Fibroblast of the aortic adventitia (primary cell): ENCODE measurements at places on chromosomes 5 and 9.

GRCh38 chr9:81183761-81184160 is 505.6 kb downstream of the TLE1 start:
- DNase-seq = peak; percentile 24

DNA sequence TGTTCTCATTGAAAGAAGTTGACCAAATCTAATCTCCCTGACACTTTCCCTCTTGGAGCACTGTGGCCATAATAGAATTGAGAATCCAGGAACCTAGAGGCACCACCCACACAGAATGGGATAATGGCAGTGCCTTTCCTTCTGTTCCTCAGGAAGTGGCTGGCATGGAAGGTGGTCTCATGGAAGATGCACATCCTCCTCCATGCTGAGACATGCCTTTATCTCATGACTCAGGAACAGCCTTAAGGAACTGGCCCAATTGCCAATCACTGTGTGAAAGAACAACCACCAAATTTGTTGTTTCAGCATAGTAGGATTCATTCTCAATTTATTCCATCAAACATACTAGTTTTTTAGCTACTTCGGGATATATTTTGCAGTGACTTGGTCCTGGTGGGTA is 137.5 kb upstream of the RASGRF2 start:
- DNase-seq = no peak

GRCh38 chr9:136726118-136726517 is 13.7 kb downstream of the DIPK1B start:
- no peak for DNase-seq

DNA sequence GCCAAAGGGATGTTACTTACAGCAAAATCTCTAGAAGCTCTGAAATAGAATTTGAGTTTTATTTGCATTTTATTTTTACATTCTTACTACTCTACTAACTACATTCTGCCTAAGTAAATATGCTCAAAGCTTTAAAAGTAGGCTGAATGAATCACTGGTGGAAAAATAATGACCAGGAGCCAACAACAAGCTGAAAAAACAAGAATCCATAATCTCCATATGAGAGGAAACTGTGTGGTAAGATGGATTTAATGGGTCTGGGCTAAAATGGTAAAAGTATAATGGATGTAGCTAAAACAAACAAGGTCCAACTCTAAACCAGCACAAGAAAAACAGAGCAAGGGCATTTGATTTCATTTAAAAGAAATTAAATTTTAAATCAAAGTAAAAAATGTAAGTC is 525.8 kb upstream of the FTMT start:
- DNase-seq = peak; percentile 7

DNA sequence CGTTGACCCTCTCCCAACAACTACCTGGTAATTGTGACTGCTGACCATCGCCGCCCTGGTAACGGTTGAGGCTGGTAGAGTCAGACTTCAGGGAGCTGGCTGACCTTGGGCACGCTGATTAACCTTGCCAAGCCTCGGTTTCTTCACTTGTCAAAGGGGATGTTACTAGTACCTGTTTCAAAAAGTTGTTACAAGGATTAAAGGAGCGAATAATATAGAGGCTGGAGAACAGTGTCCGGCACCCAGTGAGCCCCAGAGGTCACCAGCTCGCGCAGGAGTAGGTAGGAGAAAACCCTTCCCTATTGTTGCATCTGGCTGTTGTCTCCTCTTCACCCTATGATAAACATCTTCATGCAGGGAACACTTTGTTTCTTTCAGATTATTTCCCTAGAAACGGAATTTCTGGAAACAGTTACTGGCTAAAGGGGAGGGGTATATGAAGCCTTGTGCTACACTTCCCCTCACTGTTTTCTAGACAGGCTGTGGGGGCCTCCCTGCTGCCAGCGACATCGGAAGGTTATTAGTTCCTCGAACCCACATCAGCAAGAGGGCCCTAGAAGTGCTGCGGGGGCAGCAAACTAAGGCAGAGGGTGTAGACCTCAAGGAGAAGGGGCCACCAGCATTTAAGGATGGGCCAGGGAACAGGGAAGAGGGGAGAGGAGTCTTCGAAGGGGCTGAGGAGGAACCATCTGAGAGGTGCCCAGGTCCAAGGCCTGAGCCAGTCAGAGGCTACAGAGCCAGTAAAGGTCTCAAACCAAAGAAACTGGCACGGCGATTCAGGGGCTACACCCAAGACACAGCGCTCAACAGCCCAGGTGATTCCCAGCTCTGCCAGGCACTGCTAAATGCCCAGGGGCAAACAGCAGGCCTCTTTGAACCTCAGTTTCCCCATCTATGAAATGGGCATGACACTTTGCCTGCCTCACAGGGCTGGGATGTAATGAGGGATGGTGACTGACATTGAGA is 37.6 kb downstream of the HRH2 start:
- no peak for DNase-seq

GRCh38 chr5:113302120-113302519 is 132.7 kb downstream of the TSSK1B start:
- DNase-seq = no peak

DNA sequence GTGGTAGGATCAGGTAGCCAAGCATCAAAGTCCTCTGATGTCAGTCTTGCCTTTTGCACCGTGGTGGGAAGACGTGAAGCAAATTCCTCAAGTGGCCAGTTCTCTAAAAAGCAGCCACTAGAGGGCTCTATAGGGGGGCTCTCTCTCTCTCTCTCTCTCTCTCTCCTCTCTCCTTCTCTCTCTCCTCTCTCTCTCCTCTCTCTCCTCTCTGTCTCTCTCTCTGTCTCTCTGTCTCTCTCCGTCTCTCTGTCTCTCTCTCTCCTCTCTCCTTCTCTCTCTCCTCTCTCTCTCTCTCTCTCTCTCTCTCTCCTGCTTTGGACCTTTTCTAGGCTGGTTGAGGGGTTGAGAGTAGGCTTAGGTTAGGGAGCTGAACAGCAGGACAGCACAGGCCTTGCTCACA is 13.9 kb upstream of the OSMR start:
- peak; percentile 77 for DNase-seq

DNA sequence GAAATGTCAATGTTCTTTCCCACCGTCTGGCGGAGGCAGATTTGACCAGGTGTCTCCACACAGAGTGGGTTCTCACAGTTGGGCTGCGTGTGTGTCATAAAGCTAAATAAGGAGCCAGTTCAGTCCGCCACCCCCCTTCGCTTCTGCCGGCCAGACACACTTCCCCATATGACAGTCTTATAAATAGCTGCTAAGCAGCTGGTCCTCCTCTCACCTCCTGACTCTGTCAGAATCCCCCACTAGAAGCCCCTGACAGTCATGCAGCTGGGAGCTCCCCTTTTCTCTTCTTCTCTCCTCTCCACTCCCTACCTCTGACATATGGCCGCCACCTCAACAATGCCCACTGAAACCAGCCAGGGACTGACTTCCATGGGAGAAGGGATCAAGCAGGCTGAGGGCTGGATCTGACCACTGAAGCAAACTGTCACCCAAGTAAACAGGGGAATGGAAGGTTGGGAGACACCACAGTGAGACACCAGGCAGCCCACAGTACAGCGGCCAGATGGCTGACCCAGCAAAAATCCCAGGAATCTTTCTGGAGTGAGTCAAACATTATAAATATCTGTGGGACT is 141.9 kb upstream of the EFNA5 start:
- peak; percentile 9 for DNase-seq

GRCh38 chr5:139104577-139105276 is 93.4 kb downstream of the SIL1 start:
- DNase-seq = peak; percentile 96

DNA sequence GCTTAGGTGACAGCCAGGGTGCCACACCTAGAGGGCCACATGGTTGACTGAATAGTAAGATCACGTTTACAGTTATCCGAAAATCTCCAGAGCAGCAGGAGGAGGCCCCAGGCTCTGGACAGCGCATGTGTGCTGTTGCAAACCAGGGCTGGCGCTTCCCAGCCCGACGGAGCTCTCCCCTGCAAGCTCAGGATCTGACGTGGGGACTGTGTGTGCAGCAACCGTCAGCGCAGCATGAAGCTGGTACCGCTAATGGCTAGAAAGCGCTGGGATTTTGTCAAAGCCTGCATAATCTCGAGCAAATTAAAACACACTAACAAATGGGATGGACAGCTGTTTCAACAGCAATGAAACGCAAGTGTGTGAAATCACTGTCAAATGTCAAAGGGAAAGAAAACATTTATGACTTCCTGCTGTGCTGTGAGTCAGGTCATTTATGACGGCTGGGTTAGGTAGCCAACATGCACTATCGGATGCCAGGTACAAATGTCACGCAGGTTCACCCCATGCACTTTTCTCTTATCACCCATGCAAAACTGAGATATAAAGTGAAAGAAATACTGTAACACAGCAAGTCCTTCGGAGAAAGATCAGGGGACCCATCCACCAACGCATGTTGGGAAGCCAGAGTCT is 7.5 kb downstream of the SURF4 start:
- DNase-seq = peak; percentile 18

DNA sequence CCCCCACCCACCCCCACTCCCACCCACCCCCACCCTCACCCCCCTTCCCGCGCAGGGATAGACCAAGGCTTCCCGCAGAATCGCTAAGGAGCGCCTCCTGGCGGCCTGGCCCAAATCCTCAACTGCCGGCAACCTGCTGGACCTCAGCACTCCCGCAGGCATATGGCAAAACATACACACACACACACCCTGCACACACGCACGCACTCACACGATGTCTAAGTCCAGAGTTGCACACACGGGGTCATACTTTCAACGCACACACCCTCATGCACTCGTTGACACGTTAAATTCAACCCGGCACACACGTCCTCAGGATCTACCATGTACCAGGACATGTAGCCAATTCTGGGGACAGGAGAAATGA is 1.7 kb downstream of the CPLX2 start:
- no peak for DNase-seq

- DNase-seq = no peak
Observed at GRCh38 chr5:55102348-55102747, at the start of gene GZMA. TSS of gene GZMA (plus strand) at chr5:55102646. CDS start at chr5:55102683, 37 bp downstream.

GRCh38 chr5:98333921-98334320 is 439.5 kb upstream of the RGMB start:
- DNase-seq = no peak

- DNase-seq = no peak
Observed at GRCh38 chr9:131735238-131736128, 4.4 kb downstream of the RAPGEF1 start.

DNA sequence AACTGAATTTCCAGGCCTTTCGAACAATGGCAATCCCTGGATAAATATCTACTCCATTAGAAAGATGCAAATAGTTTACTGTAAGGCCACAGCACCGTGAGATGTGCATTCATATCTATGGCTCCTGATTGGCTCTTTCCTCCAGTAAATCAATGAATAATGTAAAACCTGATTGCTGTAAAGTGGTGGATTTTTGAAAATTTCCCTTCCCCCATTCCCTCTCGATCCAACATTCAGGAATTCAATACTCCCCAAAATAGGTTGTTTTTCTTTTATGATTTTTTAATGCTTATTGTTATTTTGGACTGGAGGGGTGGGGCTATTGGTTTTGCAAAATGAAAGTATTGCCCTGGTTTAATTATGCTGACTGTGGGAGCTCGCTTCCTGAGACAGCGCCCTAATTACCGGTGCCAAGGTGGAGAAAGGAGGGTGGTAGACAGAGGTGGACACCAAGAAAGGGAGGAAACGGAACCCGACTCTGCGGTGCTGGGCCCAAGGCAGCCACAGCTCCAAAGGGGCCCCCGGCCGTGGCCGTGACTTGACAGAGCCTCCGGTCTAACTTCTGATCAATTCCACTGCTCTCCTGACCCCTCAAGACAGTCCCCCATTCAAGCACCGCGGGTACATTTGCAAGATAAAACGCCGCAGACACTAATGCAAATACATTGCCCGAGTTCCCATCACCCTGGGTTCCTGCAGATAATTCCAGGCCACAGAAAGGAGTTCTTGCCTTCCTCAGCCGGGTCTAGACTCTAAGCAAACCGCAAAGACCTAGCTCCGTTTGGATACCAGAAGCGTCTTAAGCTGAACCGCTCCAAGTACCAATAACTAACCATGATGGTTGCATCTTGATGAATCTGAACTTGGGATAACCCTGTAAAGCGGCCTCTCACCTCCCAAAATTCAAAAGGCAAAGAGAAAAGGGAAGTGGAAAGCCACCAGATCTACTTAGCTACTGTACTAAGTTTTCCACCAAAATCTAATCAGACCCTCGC is 211.2 kb downstream of the MEF2C start:
- no peak for DNase-seq

DNA sequence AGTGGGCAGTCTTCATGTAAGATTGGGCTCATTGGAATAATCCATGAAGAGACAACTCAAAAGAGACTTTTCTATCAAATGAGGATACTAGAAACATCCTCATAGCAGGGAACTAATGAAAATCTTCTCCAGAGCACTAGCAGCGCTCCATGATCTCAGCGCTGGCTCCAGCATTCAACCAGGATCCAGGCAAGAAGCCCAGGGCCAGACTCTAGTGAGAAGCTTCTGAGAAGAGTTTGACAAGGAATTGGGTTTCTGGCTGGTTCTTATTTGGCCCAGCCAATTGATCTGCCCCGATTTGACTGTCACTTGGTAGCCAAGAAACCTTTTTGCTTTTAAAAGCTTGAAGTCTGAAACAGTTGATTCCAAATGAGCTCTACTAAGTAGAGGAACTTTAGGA is 60.1 kb downstream of the AOPEP start:
- DNase-seq = no peak

DNA sequence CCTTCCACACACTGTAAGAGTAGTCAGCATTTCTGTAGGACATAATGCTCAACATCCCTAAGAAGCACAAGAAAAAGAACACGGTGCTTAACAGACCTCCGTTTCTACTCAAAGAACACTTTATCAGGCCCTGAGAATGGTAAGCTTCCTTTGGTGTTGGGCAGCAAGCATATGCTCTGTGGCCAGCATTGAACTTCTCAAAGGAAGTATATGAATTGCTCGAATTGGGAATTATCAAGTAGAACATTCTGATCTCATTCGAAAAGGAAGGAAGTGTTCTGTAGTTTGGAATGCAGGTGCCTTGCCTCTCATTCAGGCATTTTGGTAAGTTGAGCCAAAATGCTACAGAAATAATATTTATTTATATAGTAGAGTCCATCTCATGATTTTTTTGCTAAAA is 61.0 kb downstream of the C5 start:
- DNase-seq = no peak

- DNase-seq = peak; percentile 93
Observed at GRCh38 chr5:54703133-54703532, 185.6 kb downstream of the SNX18 start.

GRCh38 chr9:98344581-98344980 is 89.1 kb upstream of the TBC1D2 start:
- no peak for DNase-seq

GRCh38 chr9:113635586-113635985 is 172.1 kb downstream of the RGS3 start:
- DNase-seq = no peak

DNA sequence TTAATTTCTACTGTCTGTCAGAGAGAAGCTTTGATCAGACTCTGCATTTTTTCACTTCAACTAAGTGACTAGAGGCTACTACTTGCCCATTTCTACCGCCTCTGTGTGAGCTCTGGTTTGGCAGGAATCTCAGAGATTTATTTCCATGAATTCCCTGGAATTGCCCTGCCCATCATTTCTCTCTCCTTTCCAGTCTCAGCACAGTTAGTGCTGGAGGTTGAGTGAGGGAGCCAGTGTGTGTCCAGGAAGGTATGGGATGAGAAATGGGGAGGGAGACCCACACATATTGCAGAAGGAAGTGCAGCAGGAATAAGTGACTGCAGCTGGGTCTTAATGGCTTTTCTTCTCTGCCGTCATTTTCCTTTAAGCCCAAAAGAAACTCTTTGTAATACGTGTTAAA is 443.1 kb upstream of the ZNF462 start:
- no peak for DNase-seq

- DNase-seq = no peak
Observed at GRCh38 chr5:74289238-74289637, 351.3 kb downstream of the ENC1 start.

- DNase-seq = no peak
Observed at GRCh38 chr9:135249191-135249590, 161.7 kb downstream of the OLFM1 start.
